ENCODE measurements at places on chromosomes 6 and 20. TPM values are rescaled to one million over a fixed set of nuclear protein-coding genes. Genes with fewer than 3 reads are reported as not detected.

Gene C2
- total RNA-seq, result 2.4 TPM

Gene C6orf118
- not detected for total RNA-seq

- DNase-seq, result no peak
These were observed 11.1 kb upstream of the HTR1B start for GRCh38 chr6:77474286-77474956.

DNA sequence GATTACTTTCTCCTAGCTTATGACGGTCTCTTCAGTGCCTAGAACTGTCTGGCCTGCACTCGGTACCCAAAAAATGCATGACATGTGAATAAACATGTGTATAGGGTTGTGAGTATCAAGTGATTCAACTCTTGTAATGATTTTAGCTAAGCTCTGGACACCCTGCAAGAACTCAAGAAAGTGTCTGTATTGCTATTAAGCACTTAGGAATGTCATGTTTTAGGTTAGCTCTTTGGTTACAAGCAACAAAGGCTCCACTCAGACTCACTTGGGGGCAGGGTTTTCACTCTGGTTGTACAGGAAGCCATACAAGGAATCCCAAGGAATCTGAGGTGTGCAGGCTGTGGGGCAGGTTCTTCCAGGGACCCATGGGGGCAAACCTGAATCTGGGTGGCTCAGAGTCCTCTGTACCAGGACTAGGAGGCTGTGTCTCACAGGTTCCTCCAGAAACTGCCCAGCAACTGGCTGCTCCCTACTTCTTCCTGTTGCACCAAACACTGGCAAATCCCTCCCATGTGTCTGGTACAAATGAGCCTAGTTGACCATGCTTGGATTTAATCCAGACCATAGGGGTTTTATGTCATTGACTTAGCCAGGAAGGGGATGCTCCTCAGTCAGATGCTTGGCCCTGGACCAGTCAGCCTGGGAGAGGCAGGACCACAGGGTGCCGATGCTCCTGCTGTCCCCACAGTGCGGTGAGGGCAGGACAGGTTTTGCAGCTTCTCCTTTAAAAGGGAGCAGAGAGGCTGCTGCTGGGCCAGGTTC is 77.9 kb upstream of the CDH4 start:
- no peak for DNase-seq

DNA sequence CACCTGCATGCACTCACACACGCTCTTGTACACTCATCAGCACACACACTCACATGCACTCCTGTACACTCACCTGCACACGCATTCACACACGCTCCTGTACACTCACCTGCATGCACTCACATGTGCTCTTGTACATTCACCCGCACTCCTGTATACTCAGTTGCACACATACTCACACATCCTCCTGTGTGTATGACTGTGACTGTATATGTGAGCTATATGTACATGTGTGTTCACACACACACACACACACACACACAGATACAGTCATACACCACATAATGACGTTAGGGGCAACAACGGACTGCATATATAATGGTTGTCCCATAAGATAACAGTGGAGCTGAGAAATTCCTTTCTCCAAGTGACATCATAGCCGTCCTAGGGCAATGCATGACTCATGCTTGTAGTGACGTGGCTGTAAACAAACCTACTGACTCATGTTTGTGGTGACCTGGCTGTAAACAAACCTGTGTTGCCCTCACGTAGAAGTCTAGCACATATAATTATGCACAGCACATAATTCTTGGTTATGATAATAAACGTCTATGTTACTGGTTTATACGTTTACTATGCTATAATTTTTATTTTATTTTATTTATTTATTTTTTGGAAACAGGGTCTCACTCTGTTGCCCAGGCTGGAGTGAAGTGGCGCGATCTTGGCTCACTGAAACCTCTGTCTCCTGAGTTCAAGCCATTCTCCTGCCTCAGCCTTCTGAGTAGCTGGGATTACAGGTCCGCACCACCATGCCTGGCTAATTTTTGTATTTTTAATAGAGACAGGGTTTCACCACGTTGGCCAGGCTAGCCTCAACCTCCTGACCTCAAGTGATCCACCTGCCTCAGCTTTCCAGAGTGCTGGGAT is 22.8 kb upstream of the TAF4 start:
- peak; percentile 94 for DNase-seq

DNA sequence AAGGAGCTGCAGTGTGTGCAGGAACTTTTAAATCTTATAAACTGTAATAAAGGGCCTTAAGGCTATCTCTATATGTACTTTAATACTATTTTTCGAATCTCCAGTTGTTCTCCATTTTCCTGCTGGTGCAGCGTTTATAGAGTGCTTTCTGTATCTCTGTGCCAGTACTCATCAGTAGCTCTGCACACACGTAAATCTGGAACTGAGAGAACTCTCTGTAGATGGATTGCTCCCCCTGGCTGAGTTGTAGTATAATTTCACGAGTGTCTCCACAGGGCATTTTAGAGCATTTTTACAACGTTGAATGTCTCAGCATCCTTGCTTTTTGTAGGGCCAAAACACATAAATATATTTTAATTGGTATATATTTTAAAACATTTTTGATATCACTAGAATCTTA is 256.5 kb downstream of the TRDN start:
- no peak for DNase-seq

Measured in PC-9 (cell line).